ENCODE measurements at places on chromosomes 11 and 22.

DNA sequence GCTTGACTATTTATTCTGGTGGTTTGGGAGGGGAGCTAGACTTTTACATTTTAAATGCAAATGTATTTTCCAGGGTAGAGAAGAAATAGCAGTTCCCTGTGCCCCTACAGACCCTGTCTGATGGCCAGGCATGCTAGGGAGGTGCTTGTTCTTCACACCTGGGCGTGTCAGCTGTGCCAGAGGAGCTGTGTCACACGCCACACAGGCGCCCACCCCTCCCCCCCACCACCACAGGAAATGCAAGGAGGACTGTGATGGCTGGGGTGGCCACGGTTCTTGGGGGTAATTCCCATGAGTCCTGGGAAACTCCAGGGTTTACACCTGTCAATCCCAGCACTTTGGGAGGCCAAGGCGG lies 82.2 kb downstream of the FLI1 start:
- DNase-seq: no peak

DNA sequence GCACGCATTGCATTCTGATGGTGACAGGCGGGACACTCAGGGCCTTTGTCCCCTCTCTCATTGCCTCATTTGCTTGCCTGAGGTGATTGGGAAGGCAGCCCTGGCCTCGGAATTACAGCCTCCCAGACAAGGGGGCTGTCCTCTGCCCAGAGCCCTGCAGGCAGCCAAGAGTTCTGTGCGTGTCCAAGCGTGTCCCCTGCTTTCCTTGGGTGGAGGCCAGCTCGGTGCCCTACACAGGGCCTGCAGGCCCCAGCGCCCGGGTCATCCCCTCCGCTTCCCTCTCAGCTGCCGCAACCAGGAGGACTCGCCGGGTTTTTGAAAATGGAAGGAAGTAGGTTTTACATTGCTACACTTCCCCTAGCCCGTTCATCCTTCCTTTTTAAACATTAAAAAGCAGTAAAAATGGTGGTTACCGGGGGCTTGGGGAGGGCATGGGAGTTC lies 1.9 kb downstream of the GRAMD4 start:
- DNase-seq: no peak

DNA sequence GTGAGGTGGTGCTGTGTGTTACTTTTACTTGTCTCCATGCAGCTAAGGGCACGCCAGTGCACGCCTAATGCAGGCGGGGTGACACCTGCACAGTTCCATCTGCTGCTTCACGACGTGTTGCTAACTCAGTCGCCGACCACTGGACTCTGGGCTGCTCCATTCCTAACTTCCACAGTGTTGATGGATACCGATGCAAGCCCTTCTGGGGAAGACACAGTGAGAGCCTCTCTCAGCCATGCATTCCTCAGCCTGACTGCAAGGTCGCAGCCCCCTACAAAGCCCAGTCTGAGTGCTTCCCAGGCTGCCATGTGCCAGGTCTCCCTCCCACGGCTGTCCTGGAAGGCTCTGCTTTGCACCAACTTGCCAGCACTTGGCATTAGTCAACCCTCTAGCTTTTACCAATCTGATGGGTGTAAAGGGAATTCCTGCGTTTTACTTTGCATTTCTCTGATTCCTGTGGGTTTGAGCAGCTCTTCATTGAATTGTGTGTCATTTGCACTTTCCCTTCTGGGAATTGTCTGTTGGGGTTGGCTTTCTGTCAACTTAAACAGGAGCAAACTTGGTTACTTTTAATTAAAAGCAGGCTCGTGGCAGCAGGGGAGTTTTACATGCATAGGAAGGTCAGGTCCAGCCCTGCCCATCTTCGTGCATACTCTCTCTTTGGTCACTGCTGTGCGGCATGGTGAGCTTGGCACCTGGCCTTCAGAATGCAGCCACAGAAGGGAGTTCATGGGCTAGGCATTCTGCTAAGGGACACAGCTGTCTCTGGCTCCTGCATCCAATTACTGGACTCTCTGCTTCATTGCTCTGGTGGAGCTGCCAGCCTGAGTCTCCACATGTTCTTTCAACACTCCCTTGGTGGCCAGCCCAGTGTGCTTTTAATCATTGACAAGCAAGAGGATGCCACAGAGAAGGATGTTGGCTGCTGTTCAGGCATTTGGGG lies 34.6 kb upstream of the SHANK2 start:
- no peak for DNase-seq

DNA sequence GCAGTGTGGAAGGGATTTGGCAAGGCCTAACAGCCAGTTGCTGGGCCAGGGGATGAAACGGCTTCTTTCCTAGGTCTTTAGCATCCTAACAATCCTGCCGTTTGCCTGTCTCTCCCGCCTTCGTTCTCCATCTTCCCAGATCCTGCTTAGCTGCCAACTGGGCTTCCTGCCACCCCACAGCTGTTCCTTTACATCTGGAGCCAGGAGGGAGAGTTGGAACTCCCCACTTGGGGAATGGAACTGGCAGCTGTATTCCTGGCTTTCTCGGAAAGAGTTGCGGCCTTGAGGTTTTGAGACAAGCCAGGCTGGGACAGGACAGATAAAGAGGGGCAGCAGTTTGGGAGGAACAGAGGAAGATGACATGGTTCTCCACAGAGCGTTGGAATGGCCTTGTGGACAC lies 59.6 kb downstream of the ST3GAL4 start:
- no peak for DNase-seq

DNA sequence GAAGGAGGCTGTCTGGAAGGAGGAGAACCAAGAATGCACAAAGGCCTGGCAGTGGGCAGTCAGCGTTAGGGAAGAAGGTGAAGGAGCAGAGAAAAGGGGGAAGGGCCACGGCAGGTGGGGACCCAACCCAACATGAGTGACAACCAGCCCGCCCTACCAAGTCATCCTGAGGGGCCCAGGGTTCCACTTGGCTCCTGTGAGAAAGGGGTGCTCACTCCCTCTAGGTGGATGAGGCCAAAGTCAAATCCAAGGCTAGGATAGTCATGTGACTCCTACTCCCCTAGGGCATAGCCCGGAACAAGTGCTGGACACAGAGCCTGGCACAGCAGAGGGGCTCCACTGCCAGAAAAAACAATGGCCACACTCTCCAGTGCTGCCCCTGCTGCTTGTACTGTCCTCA lies 2.2 kb upstream of the DGCR2 start:
- DNase-seq: no peak

- no peak for DNase-seq
These were observed 2.3 kb upstream of the CEP295 start for GRCh38 chr11:93659196-93659595.

GRCh38 chr11:19281041-19281440 lies 40.3 kb upstream of the E2F8 start:
- no peak for DNase-seq

GRCh38 chr22:45867906-45868555 lies 108.9 kb downstream of the WNT7B start:
- DNase-seq: no peak

DNA sequence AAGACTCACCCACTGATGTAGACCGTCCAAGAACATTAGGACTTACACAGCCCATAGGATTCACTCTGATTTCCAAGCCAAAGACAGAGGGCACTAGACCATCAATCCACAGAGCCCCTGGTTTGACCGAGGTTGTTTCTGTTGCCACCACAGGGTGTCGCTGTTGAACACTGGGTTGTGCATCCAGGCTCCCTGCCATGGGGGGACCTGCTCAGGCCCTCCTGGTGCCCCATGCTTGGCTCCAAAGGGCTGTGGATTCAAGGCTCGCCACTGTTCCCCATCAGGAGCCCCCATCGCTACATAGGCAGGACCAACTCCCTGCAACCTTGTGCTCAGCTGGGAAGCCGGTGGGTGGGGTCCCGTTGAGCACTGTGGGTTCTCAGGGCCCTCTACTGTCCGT lies 128.0 kb upstream of the ANO1 start:
- no peak for DNase-seq

DNA sequence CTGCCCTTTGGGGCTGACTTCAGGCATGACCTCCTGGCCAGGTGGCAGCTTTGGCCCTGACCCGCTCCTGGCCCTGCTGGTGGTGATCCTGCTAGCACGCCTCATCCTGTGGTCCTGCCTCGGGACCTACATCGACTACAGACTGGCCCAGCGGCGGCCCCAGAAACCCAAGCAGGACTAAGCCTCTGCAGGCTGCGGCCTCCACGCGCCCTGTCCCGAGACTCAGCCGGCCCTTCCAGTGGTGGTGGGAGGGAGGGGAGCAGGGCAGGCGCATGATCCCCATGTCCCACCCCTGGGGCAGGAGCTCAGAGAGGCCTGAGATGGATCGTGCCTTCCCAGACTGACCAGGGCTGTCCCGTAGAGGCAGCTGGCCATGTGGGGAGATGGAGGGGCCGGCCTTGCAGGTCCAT lies 2.1 kb downstream of the SMIM38 start:
- DNase-seq: no peak

DNA sequence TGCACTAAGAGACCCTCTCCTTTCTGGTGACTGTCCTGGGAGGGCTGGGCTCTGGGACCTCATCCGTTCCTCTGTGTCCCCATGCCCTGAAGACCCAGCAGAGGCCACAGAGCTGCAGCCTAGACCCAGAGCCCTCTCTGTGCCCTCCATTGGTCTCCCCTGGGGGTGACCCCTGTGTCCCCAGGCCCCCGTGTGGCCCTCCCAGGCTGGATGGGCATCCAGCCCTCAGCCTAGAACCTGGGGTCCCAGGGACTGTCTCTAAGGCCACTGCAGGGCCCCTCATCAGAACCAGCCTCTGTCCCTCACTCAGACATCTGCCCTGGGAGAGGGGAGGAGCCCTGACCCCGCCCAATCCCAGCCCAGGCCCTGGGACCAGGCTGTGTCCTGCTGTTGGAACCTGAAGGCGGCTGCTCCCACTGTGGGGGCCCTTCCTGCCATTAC lies 5.7 kb downstream of the IGLL1 start:
- DNase-seq: no peak

DNA sequence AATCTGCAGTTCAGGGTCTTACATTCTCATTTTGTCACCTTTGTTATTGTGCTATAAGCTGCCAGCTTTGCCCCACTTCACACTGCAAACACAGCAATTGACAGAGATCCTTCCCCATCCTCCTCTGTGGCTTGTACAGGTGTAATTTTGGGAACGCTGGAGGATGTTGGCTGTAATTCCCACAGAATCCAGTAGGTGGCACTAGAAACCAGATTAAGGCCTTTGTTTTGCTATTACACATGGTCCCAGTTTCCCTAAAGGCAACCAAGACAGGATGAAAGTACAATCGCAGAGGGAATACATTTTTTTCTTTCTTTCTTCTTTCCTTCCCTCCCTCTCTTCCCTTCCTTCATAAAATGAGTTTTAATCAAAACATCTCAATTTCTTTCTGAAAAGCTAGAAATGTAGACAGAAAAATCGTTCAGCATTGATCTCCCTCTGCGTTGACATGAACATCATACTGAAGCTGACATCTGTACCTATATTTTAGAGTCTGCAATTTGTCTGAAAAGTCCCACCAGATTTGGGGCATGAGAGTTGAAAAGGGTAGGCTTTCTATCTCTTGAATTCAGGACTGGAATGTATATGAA lies 21.3 kb upstream of the NELL1 start:
- DNase-seq: no peak

GRCh38 chr22:21948824-21949568 lies 3.7 kb downstream of the PPM1F start:
- DNase-seq: no peak

DNA sequence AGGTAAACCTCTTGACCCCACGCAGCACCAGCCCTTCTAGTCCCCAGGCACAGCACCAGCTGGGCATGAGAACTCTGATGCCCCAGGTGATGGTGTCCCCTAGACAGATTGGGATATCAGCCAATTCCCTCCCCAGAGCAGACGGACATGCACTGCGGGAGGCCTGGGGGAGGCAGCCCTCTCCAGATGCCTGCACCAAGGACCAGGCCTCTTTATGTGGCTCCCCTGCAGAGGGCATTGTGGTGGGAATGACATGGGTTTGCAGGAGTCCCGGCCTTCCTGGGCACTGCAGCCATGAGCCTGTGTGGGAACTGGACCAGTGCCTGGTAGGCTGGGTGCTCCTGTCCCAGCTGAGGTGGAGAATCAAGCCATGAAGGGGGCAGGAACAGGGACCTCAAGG lies 25.9 kb downstream of the PPM1F start:
- no peak for DNase-seq

- DNase-seq: no peak
These were observed 11.3 kb upstream of the PIM3 start for GRCh38 chr22:49948958-49949913.

DNA sequence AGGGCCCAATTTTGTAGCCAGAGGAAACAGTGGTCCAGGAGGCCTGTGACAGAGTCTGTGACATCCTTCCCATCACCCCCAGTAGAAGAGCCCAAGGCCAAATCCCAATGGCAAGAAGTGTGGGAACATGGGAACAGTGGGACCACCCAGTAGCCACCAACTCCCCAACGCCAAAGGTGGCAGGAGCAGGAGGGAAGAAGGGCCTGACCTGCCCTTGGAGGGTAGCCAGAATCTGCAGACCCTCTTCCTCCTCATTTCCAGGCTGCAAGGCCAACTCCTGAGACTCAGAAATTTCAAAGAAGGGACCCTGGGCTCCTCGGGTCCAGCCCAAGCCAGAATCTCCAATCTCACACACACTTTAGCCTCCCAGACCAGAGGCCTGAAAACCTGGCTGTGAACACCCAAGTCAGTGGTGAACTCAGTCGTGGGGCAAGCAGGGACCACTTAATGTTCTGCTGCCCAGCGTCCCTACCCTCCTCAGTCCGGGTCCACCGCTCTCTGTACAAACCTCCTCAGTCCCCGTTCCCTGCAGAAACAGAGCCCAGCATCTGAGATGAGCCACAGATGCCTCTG lies 6.2 kb downstream of the RAB3IL1 start:
- DNase-seq: no peak

DNA sequence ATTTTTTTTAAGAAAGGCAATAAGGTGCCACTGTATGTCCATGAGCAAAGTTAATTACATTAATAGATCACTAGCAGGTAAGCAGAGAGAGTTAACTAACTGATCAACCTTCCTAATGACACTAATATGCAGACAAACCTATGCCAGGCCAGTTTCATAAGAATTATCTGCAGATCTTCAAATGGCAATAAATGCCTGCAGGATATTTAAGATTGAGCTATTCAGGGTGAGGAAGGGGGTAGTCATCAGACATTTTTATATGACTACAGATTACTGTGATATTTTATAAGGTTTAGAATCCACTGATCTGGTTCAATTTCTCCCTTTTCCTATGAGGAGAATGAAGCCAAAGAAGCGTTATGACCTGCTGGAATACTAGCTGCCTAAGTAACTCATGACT lies 30.2 kb downstream of the CARD18 start:
- DNase-seq: no peak

GRCh38 chr11:94544646-94545263 lies 1.0 kb downstream of the FUT4 start:
- no peak for DNase-seq

- DNase-seq: no peak
These were observed 58.7 kb upstream of the NCAM1 start for GRCh38 chr11:112902361-112903011.

- no peak for DNase-seq
These were observed 19.7 kb upstream of the IFT27 start for GRCh38 chr22:36795633-36796032.

GRCh38 chr11:93510196-93510873 lies 32.9 kb downstream of the SMCO4 start:
- no peak for DNase-seq

- no peak for DNase-seq
These were observed 143.2 kb upstream of the TRPC6 start for GRCh38 chr11:101726988-101727387.

- no peak for DNase-seq
These were observed 110.3 kb downstream of the KCNQ1OT1 start for GRCh38 chr11:2589538-2589934.

Data from activated CD4-positive, alpha-beta T cell treated with anti-CD3 and anti-CD28 coated beads for 24 hours (primary cell).